ENCODE measurements at places on chromosomes 11 and 22.

DNA sequence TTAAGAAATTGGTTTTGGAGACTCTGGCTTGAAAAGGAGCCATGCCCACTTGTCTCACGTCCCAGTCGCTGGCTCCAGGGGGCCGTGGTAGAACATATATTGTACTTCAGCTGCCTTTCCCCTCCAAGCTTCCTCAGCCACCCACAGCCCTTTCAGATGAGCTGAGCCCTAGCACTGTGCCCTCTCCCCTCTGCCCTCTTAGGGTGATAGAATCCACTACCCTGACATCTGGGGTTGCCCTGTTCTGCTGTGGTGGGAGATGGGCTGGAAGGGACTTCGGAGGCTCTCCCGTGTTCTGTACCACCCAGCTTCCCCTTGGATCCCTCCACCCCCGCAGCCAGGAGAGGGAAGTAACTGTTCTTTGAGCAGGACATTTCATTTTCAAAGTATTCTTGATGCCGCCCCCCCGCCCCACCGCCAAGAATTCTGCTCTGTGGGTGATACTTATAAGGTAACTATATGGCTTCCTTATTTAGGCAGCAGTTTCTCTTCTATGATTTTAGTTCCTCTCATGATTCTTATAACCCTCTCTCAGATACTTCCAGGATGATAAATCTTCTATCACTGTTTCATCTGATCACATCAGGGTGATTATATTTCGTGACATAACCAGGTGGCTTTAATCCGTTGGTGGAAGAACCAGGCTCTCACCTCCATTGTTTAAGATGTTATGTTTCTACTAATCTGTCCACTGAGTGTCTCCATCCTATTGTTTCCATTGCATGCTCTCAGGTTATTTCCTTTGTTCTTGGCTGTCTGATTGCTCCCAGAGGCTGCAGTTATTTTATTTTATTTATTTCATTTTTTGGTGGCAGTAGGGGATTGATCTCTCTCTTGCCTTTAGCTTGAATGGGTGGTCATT, 24.1 kb downstream of the ZBTB16 start:
- no peaks in the 10 kb centered on the region for H3K27me3 ChIP-seq
- H3K4me1 ChIP-seq = peaks cover 32% of the 10 kb centered on the region
- no peak overlapping the region for H3K4me3 ChIP-seq
- DNase-seq = no peak

GRCh38 chr22:25764270-25765015, 22.5 kb downstream of the MYO18B start:
- no peaks in the 10 kb centered on the region for H3K4me1 ChIP-seq
- no peak overlapping the region for H3K27ac ChIP-seq
- no peaks in the 10 kb centered on the region for H3K36me3 ChIP-seq
- H3K4me3 ChIP-seq = no peak overlapping the region
- no peaks in the 10 kb centered on the region for H3K27me3 ChIP-seq

GRCh38 chr22:30878516-30879414, 89.8 kb downstream of the MORC2 start:
- DNase-seq = no peak
- no peak overlapping the region for H3K4me3 ChIP-seq
- no peaks in the 10 kb centered on the region for H3K27me3 ChIP-seq
- H3K36me3 ChIP-seq = no peaks in the 10 kb centered on the region
- no peaks in the 10 kb centered on the region for H3K4me1 ChIP-seq
- no peak overlapping the region for H3K27ac ChIP-seq

DNA sequence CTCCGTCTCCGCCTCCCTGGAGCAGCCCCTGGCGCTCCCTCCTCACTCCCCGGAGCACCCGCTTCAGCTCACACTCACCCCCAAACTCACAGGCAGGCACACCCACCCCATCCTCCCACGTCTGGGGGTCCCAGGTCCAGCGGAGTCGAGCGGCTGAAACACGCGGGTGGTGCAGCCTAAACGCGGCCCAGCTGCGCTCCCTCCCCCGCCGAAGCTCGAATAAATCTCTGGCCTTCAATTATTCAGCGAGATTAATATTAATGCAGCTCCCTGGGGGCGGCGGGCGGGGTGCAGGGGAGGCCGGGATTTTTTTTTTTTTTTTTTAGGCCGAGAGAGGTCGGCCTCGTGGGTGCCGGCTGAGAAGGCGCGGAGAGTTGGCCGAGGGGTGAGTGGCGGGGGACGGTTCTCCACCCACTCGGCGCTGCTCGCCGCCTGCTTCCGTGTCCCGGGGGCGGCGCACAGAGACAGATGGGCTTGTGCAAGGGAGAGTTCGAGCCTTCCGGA, 524 bp upstream of the SLC1A2 start:
- no peaks in the 10 kb centered on the region for H3K36me3 ChIP-seq
- H3K27me3 ChIP-seq = peaks cover 10% of the 10 kb centered on the region
- H3K4me3 ChIP-seq = no peak overlapping the region
- no peaks in the 10 kb centered on the region for H3K4me1 ChIP-seq
- no peak overlapping the region for H3K27ac ChIP-seq

GRCh38 chr22:37095113-37095512, 14.4 kb downstream of the TMPRSS6 start:
- H3K27me3 ChIP-seq = no peaks in the 10 kb centered on the region
- no peak overlapping the region for H3K27ac ChIP-seq
- no peaks in the 10 kb centered on the region for H3K36me3 ChIP-seq
- no peaks in the 10 kb centered on the region for H3K4me1 ChIP-seq
- no peak overlapping the region for H3K4me3 ChIP-seq

- peak; percentile 41 for DNase-seq
- H3K27ac ChIP-seq = peak overlapping the region; percentile 88
- no peaks in the 10 kb centered on the region for H3K36me3 ChIP-seq
These were observed 1.5 kb downstream of the MAFF start for GRCh38 chr22:38203090-38203810.

DNA sequence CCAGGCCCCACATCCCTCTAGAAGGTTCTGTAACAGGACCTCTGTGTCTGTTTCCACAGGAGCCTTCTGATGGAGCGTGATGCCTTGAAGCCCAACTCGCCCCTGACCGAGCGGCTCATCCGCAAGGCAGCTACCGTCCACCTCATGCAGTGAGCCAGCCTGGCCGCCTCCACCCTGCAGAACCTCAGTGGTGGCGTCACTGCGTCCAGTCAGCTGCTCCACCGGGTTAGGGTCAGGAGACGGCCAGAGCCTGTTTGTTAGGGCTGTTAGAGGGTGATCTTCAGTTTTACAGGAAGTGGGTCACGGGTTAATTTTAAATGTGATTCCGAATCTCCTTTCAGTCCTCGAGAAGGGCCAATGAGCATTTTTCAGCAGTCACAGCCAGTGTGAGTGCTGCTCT, 3.9 kb upstream of the GTSE1 start:
- no peak for DNase-seq
- no peak overlapping the region for H3K27ac ChIP-seq
- H3K36me3 ChIP-seq = no peaks in the 10 kb centered on the region
- H3K27me3 ChIP-seq = no peaks in the 10 kb centered on the region

DNA sequence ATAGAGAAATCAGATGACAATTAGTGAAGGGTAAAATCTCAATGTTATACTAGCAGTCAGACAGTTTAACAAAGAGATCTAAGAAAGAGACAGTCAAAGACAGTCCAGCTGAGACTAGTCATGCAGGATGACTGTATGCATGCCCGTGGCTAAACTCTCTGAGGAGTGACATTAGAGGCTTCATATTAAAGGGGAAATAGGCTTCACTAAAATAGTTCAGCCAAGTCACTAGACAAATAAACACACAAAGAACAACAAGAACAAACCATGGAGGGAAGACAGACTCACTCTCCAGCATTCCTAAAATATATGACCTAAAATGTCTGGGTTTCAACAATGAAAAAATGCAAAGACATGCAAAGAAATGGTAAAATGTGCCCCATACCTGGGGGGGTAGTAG, 18.6 kb upstream of the APLNR start:
- no peak for DNase-seq
- no peaks in the 10 kb centered on the region for H3K4me1 ChIP-seq
- no peak overlapping the region for H3K27ac ChIP-seq
- H3K4me3 ChIP-seq = no peak overlapping the region
- H3K27me3 ChIP-seq = no peaks in the 10 kb centered on the region

- H3K4me1 ChIP-seq = no peaks in the 10 kb centered on the region
- H3K27me3 ChIP-seq = no peaks in the 10 kb centered on the region
- no peak for DNase-seq
- H3K4me3 ChIP-seq = no peak overlapping the region
- no peak overlapping the region for H3K27ac ChIP-seq
These were observed 290.0 kb upstream of the CHORDC1 start for GRCh38 chr11:90512846-90513245.

DNA sequence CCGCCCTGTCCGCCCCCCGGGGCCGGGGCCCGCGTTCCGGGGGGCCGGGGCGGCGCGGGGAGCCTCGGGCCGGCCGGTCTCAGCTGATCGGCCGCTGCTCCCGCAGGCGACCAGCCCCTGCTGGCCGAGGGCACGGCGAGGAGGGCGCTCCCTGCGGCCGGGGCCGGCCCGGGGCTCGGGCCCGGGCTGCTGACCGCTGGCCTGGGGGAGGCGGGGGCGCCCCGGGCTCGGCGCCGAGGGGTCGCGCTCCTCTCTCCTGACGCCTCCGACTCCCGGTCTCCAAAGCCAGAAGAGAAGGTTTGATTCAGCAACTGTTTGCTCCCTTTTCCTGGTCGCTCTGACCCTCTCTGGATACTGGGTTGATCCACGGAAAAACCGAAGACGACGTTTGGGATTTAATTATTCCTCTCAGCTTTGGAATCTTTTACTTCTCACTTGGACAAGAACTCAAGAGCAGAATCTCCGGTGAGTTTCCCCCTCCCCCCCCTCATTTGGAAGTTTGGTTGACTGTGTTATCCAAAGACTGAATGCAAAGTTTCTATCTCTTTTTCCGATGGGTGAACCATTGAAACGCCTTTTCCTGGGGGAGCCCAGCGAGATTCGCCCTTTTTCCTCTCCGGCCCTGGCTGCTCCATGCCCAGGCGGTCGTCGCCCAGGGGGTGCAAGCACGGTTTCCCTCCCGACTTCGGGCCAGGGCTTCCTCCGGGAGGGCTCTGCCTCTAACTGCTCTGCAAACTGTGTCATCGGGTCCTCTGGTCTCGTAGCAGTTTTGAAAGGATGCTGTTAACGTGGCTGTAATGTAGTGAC, 725 bp downstream of the KDM2A start:
- no peaks in the 10 kb centered on the region for H3K36me3 ChIP-seq
- H3K27ac ChIP-seq = peak overlapping the region; percentile 90
- no peaks in the 10 kb centered on the region for H3K27me3 ChIP-seq
- peaks cover 7% of the 10 kb centered on the region for H3K4me1 ChIP-seq
- peak overlapping the region; percentile 86 for H3K4me3 ChIP-seq

DNA sequence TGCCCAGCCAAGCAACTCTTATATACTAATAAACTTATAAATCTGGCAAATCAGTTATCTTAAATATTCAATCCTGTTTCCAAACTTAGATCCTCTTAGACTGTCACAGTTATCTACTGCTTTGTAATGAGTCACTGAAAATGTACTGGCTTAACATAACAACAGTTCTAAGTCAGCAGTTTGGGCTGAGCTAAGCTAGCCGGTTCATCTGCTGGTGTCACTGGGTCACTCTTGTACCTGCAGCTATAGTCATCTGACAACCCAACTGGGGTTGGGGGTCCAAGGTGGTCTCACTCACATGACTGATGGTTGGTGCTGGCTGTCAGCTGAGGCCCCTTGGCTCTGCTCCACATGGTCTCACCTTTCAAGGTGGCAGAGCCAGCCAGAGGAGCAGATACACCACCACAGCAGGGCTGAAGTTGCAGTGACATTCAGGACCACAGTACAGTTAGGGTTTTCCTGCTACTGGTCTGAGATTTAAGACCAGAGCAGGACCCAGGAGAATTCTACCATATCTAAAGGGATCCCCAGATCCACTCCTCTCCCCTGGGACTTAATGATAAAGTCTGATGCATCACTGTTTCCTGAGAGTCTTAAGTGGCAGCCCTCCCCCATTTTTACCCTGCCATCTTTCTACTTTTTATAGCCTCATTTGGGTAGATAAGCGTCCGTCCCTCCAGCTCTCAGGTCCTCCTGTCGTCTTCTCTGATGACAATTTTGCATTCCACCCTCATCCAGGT, 7.9 kb upstream of the MACROD1 start:
- H3K27ac ChIP-seq = no peak overlapping the region
- H3K36me3 ChIP-seq = no peaks in the 10 kb centered on the region
- no peak overlapping the region for H3K4me3 ChIP-seq
- H3K27me3 ChIP-seq = no peaks in the 10 kb centered on the region

GRCh38 chr22:44024288-44024921, at the start of gene PARVB:
Gene PARVB (plus strand): TSS chr22:44024302. CDS start chr22:44024340, 38 bp downstream.
- DNase-seq = no peak
- peak within 1 kb of the TSS; percentile 37 for H3K4me3 ChIP-seq
- H3K27me3 ChIP-seq = no peaks in the 10 kb centered on the region
- H3K4me1 ChIP-seq = peaks cover 5% of the 10 kb centered on the region
- peak within 1 kb of the TSS; percentile 2 for H3K27ac ChIP-seq
- no peaks in the 10 kb centered on the region for H3K36me3 ChIP-seq

DNA sequence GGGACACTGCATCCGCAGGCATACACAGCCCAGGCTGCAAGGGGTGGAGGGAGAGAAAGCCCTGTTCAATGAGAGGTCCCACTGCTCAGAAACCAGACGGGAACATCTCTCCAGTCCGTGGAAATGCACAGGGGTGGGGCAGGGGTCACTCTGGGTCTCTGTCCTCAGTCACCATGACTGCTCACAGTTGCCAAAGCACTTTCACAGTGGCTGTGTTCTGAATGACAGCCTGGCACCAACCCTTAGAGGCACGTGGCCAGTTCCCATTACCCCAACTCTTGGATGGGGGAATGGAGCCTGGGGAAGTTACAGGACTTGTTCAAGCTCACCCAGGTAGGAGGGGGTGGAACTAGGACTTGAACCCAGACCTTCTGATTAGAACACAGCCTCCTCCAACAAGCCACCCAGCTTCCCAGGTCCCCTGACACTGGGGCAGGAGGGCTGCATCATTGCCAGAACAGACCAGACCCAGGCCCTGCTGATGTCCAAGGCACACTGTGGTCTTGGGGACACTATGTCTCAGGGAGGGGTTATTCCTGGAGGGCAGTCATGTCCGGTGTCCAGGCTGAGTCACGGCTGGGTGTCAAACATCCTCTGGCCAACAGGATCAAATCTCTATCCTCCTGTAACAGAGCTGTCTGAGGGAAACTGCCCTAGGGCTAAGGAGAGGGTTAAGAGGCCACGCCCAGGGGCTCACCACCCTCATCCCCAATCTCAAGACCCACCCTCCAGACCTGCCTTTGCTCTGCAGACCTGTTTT, 8.2 kb downstream of the ZNF70 start:
- H3K4me3 ChIP-seq = no peak overlapping the region
- peaks cover 14% of the 10 kb centered on the region for H3K36me3 ChIP-seq
- H3K27me3 ChIP-seq = no peaks in the 10 kb centered on the region
- no peaks in the 10 kb centered on the region for H3K4me1 ChIP-seq

- no peaks in the 10 kb centered on the region for H3K36me3 ChIP-seq
- H3K27ac ChIP-seq = no peak overlapping the region
These were observed 15.0 kb upstream of the ANO1 start for GRCh38 chr11:70063121-70063520.

All from naive thymus-derived CD4-positive, alpha-beta T cell (primary cell).